ENCODE measurements at places on chromosomes 12 and 14.

GRCh38 chr14:50599700-50600444 lies 39.9 kb downstream of the ATL1 start:
- no peak for DNase-seq

GRCh38 chr12:78290606-78291345 lies 460.1 kb downstream of the NAV3 start:
- DNase-seq = no peak

DNA sequence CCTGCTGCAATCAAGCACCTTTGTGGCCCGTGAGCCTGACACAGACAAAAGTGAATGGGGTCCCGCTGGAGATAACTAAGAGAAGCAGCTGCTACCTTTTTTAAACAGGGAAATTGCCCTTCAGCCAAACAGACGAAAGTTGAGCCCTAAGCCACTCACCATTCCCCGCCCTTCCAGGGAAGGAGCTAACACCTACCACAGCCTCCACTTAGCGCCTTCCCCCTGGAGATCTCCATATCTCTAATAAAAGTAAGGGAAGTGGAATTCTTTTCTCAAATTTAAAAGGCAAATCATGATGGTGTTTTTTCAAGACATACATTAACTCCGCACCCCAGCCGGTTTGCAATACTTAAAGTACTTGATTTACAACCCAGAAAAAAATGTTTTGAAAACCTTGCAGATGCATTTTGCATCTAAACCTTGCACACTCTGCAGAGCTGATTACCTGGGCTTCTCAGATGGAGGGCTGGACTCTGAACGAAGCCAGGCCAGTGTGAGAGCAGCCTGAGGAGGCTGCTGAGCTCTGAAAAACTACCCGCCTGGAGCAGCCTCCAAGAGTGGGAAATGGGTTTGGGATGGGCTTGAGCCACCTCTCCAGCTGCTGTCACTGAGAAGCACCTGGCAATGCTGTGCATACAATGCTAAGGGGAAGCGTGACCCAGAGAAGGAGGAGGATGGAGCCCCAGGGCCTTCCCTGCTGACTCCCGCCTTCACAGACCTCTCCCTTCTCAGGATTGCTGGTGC lies 10.0 kb downstream of the NUAK1 start:
- DNase-seq = no peak

GRCh38 chr12:7647071-7647470 lies 18.6 kb downstream of the APOBEC1 start:
- DNase-seq = no peak

GRCh38 chr12:11771356-11771755 lies 121.9 kb downstream of the ETV6 start:
- no peak for DNase-seq

GRCh38 chr14:72677664-72678063 lies 216.2 kb downstream of the DPF3 start:
- no peak for DNase-seq

- DNase-seq = no peak
These were observed 265.6 kb downstream of the TMEM117 start for GRCh38 chr12:44101475-44101874.

- no peak for DNase-seq
These were observed 300.1 kb upstream of the FKBP4 start for GRCh38 chr12:2494486-2495192.
